GM23248 (cell line): ENCODE measurements at places on chromosomes 4 and X. TPM values are rescaled to one million over a fixed set of nuclear protein-coding genes. Genes with fewer than 3 reads are reported as not detected.
A peak's percentile ranks its signal among the peaks of the same experiment; 100 is the strongest.

MTNR1A gene
- not detected in 2 replicates for total RNA-seq

DNA sequence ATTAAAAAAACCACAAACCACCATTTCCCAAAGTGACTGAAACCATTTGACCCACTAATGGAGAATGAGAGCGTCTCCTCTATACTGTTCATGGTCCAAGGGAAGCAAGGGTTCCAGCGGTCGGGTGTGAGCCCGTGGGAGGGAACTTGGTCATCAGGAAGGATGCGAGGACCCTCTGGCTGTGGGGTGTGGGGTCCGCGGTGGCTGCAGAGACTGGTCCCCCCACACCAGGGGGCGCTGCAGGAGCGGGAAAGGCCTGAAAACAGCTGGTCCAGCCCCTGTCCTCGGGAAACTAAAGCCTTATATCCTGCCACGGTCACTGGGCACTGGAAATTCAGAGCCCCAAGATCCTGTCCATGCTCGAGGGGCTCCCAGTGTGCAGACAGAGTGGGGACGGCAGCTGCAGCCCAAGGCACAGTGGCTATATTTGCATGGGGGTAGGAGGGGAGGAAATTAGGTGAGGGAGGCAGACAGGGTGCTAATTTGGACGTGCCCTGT, 4.3 kb downstream of the BLOC1S4 start:
- peak; percentile 85 for DNase-seq

SSX2B gene
- total RNA-seq = not detected in 2 replicates

- no peak for DNase-seq
These were observed 510.3 kb downstream of the TECRL start for GRCh38 chr4:63898961-63899360.

PLXNB3 gene
- 12.5 and 13.5 TPM in 2 replicates for total RNA-seq

CDKL2 gene
- total RNA-seq = not detected in 2 replicates

DNA sequence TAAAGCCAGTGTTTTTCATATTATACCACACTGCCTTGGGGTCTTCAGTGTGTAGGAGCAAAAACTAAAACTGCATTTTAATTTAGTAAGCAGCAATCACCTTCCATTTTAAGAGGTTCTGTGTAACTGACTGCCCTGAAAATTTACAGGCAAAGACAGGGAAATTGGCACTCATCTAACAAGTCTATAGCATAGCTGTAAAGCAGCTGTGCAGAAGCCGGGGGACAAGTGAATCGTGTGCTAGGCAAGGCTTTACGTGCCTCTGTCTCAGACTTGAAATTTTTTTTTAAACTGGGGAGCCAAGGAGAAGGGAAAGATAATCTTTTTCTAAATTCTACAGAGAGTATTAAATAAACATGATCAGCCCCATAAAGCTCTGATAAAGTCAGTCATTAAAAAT, 39.7 kb downstream of the TSPAN5 start:
- no peak for DNase-seq

FAT4 gene
- total RNA-seq = 22.0 and 22.4 TPM in 2 replicates

UCP1 gene
- not detected in 2 replicates for total RNA-seq

- DNase-seq = no peak
These were observed 296.9 kb downstream of the GRID2 start for GRCh38 chr4:92600638-92601037.

- peak; percentile 51 for DNase-seq
These were observed 136.4 kb upstream of the FGF13 start for GRCh38 chrX:138847930-138848329.

DNA sequence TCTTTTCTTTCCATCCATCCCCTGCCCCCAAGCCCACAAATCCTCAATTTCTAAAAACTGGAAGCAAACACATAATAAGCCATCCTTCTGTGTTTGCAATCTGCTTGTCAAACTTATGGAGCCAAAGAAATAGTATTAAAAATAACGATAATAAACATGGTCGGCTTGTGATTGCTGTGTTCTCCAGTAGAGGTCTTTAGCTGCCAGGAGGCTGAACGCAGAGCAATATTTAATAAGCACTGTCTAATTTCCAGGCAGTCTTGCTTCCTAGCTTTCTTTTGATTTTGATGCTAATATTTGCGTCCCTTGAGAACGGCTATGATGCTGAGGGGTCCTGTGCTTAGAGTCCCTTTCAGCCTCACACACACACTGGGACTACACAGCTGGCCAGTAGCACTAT, 3.2 kb upstream of the HELT start:
- peak; percentile 33 for DNase-seq

- DNase-seq = no peak
These were observed 35.6 kb downstream of the PAK3 start for GRCh38 chrX:111131572-111131971.

F8A3 gene
- total RNA-seq = 0.32 TPM in 1 of 2 replicates, not detected in the other

GRCh38 chrX:7316887-7317286, 168.9 kb upstream of the PUDP start:
- peak; percentile 81 for DNase-seq
